NCI-H1417 treated with DMSO at 0.1 percent for 48 hours (cell line): ENCODE measurements at places on chromosomes 2 and 18.

DNA sequence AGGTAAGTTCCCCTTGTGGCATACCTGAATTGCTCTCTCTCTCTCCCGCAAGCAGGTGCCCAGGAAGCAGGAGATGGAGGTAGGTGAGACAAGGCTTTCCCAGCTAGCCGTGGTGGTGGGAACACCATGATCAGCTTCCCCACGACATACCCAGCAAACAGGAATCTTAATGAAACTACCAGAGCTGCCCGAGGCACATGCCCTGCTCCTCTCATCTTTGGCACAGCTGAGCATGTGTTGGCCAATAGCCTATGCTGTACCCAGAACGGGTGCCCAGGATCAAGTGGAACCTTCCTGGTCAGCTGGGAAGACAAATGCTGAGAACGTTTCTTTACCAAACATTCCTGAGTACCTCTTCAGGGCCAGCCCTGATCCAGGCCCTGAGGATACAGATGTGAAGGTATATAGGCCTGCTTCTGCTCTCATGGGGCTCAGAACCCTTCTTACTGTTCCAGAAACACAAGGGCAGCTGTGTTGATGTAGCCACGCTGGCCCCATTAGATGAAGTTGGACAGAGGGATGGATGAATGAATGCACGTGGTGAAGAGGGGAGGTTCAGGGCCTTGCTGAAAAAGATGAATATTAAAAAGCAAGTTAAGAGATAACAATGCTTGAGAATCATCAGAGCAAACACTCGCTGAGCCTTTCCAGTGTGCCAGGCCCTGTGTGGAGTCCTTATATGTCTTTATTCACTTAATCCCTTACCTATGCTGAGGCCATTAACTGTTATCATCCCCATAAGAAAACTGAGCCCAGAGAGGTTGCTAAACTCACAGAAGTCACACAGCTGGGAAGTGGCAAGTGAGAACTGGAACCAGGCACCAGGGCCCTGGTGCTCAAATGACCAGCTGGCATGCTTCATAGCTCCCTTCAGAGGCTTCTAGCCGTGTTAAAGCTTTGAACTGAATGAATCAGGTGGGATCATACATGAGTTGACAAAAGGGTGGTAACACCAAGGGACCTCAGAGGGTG lies 68.8 kb upstream of the TMEM247 start:
- no peak for DNase-seq

DNA sequence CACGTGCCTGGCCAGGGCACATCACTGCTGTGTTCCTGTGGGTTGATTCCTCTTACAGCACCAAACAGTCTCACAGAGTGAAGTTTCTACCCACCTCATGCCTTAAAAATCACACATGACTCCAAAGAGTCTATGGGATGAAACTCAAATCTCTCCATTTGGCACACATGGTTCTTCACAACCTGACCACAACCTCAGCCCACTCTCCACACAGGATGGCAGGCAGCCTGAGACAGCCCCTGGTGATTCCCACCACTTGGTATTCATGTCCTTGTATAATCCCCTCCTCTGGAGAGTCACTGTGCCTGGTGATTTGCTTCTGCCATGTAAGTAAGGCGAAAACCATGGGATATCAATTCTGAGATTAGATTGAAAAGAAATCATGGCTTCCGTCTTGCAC lies 46.2 kb downstream of the LBH start:
- DNase-seq, result no peak

DNA sequence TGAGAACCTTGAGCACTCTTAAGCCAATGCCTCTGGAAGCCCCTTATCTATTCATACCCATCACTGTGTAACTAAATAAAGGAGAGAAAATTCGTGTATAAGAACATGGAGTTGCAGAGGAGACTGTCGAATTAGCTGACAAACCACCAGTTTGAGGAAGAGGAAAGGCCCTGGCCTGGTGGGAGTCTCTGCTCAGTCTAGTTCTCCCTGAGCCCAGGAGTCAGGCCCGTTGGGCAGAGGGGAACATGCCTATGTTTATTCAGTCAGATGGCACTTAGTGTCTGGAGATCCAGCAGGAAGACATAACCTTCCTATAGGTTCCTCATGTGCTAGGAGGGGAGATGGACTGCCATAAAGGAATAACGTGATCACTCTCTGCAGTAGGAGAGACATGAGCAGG lies 60.3 kb downstream of the MGAT5 start:
- no peak for DNase-seq

DNA sequence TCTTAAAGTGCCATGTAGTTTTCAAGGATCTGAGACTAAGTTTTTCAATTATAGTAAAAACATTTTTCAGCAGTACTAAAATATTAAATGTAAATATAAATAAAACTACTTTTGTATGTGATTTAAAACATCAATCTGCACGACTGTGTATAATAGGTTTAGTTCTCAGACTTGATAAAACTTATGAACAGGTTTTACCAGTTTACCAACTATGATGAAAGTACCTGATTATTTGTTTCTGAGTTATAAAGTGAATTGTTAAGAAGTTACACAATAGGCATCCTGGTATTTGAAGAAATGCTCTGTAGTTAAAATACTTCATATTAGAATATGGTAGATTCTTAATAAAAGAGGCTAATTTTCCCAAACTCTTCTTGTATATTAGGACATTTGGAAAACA lies 14.8 kb downstream of the RELCH start:
- DNase-seq, result no peak

GRCh38 chr2:121185111-121185510 lies 99.9 kb downstream of the TFCP2L1 start:
- no peak for DNase-seq

DNA sequence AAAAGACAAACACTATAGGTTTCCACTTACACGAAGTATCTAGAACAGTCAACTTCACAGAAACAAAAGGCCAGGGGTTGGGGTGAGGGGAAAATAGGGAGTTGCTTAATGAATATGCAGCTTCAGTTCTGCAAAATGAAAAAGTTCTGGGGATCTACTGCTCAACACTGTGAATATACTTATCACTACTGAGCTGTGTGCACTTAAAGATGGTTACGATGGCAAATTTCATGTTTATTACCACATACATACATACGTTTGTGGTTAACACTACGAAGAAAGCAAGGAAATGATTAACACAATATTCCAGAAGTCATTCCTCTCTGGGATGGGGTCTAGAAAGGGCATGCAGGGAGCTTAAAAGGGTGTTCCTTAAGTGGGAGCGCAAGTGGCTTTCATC lies 19.3 kb downstream of the MBOAT2 start:
- no peak for DNase-seq

- DNase-seq, result no peak
These were observed 321.7 kb upstream of the THSD7B start for GRCh38 chr2:136443661-136444060.

DNA sequence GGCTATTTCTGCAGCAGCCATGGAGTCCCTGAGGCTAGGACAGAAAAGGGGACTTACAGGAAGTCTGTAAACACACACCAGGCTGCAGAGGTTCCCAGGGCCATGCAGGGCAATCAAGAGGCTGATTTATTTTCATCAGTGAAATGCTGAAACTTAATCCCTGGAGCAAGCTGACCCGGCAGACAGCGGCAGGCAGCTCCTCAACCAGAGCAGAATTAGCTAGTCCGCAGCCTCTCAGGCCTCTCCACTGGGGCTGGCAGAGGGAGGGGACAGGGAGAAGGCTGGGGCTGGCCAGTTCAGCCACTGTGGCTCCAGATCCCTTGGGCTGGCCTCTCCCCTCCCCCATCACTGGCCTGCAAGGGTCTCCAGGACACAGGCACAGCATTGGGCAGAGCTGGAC lies 136.3 kb downstream of the TNS1 start:
- DNase-seq, result no peak

- no peak for DNase-seq
These were observed 2.4 kb upstream of the ETAA1 start for GRCh38 chr2:67394734-67395133.

GRCh38 chr2:207763303-207763917 lies 6.3 kb downstream of the FZD5 start:
- no peak for DNase-seq

GRCh38 chr2:11237122-11237521 lies 81.9 kb downstream of the SLC66A3 start:
- no peak for DNase-seq

DNA sequence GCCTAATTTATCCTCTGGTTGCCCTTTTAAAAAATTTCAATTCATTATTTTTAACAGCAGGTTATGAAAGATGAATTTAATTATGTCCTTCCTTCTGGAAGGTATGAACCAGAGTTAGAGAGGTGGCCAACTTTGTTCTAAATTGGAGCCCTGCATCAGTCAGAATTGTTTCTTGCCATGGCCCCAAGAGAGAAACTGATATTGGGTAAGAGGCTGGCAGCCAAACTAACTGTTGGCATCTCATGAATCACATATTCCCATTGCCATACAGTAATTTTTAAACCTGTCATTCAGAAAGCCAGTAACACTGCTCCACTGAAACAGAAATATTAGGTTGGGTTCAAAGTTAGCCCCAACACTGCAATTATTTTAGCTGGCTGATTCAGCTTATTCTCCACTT lies 67.4 kb downstream of the SMAD2 start:
- DNase-seq, result no peak

DNA sequence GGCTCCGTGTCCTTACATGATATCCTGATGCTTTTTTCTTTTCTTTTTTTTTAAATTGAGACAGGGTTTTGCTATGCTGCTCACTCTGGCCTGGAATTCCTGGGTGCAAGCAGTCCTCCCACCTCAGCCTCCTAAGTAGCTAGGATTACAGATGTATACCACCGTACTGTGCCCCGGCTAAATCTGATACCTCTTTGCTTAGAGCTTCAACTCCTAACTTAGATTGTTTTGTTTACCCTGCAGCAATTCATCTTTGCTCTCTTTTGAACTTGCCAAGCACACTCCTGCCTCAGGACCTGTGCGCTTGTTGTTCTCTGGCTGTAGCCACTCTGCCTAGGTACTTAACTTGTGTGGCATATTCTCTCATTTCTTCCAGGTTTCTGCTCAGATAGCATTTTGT lies 24.5 kb downstream of the RAB10 start:
- no peak for DNase-seq

DNA sequence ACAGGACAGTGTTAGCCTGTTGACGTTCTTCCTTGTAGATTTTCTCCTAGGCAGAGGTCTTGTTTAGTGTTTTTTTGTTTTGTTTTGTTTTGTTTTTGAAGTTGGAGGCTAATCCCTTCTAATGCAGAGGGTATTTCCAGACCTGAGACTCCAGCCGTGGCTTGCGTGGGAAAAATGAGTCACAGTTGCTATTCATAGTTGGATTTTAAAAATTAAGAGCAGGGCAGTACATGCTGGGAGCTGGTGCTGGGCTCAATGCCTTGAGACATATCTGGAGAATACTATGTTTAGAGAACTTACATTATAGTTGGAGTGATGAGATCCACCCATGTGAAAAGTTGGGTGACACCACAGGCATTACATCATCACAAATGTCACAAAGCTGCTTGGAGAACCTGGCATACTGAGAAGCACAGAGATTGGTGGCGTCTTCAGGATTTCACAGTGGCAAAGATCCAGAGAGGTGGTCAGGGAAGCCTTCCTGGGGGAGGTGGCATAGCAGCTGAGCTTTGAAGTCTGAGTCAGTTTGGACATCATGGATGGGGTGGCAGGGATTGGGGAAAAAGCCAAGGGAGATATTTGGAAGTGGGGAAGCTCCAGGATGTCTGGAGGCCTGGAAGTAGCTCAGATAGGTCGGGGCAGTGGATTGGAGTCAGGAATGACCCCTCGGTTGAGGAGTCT lies 249.4 kb downstream of the LOXHD1 start:
- no peak for DNase-seq

DNA sequence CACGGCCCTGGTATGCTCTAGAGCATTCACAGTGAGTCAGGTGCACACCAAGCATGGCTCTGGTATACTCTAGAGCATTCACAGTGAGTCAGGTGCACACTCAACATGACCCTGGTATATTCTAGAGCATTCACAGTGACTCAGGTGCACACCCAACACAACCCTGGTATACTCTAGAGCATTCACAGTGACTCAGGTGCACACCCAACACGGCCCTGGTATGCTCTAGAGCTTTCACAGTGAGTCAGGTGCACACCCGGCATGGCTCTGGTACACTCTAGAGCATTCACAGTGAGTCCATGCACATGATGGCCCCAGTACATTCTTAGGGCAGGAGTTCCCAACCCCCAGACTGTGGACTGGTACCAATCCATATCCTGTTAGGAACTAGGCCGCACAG lies 158.1 kb downstream of the EIPR1 start:
- DNase-seq, result no peak

DNA sequence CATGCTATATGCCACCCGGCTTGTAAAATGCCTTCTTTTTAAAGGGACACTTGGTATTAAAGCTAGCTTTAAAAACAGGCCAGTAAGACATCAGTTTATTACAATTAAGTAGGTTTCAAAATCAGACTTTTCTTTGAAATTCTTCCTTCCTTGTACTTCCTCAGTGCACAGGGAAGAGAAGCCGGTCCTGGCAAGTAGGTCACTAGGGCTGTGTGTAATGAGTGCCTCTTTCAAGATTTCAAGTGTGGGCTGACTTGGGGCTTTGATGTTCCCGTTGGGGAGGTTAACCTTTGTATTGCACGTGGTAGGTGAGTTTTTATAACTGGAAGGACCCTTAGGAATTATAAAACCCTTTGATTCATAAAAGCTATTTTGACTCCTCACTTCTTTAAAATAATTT lies 566.4 kb upstream of the ID2 start:
- DNase-seq, result no peak

DNA sequence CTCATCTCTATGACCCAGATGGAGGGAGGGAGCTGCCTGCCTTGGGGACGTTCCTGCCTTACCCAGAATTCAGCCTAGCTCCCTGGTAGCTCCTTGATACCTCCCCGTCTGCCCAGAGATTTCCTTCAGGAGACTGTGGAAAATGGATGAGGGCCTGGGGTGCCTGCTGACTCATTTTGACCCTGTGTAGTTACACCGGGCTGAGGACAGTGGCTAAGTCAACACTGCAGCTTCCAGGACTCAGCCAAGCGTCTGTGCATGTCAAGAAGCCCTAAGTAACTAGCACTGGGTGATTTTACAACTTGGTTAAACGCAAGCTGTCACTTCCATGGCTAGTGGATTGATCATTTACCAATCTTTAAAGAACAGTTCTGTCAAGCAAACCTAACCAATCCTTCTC lies 23.3 kb upstream of the EPAS1 start:
- no peak for DNase-seq

DNA sequence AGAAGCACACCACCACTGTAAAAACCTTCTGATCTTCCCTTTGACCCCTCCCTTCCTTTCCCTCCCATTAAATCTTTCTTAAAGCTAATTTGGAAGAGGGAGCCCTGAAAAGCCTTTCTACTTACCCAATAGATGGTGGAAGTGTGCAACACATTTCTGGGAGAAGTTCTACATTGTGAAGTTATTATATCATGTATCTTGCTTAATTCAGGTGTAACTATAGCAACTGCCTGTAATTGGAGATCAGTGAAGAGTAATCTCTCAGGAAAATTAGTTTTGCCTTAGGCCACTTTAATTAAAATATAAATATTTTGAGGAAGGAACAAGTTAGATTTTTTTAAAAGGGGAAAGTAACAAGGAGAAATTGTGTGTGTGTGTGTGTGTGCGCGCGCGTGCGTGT lies 266.0 kb downstream of the SH3BP4 start:
- DNase-seq, result no peak

DNA sequence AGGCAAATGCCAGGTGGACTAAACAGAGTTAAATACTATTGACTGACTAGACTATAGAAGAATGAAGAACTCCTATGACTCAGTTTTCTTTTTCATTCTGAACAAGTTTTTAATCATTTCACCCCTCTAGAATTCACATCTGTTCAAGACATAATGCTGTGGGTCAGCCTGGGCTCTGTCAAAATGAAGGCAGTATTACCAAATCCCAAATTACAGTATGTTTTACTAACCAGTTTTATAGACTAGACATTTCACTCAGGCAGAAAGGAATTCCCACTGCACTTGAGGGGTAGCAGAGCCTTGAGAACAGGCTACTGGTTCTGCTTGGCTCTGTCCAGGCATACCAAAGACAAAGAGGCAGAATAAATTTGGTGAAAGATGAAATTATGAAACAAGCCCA lies 511.7 kb downstream of the EPHA4 start:
- DNase-seq, result no peak
